Right lobe of liver (tissue), 6 donors: ENCODE measurements at places on chromosomes 3 and 15. TPM values are rescaled to one million over a fixed set of nuclear protein-coding genes. Genes with fewer than 3 reads are reported as not detected.

DNA sequence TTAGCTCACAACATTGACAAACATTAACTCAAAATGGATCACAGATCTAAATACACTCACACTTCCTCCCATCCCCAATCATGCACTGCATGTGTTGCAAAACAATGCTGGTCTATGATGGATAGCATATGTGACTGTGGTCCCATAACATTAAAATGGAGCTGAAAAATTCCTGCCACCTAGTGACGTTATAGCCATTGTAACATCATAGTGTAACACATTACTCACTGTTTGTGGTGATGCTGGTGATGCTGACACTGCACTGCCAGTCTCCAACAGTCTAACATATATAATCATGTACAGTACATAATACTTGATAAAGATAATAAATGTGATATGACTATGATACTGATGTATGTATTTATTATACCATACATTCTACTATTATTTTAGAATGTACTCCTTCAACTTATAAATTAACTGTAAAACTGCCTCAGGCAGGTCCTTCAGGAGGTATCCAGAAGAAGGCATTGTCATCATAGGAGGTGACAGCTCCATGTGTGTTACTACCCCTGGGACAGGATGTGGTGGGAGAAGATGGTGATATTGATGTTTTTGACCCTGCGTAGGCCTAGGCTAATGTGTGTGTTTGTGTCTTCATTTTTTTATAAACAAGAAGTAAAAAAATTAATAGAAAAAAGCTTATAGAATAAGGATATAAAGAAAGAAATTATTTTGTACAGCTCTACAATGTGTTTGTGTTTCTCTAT, 41.3 kb downstream of the TXNRD3 start:
- H3K36me3 ChIP-seq = no peaks in the 10 kb centered on the region
- no peaks in the 10 kb centered on the region for H3K27me3 ChIP-seq
- H3K27ac ChIP-seq = no peak overlapping the region

GRCh38 chr15:99955532-99955931, 222.3 kb upstream of the LYSMD4 start:
- H3K27me3 ChIP-seq = no peaks in the 10 kb centered on the region
- H3K4me1 ChIP-seq = no peaks in the 10 kb centered on the region
- DNase-seq = no peak

GRCh38 chr15:36235173-36235572, 344.3 kb upstream of the CDIN1 start:
- no peaks in the 10 kb centered on the region for H3K27me3 ChIP-seq
- no peak overlapping the region for H3K4me3 ChIP-seq
- DNase-seq = no peak
- no peaks in the 10 kb centered on the region for H3K36me3 ChIP-seq
- H3K27ac ChIP-seq = no peak overlapping the region

GRCh38 chr3:115548611-115549010, 74.7 kb upstream of the GAP43 start:
- H3K4me3 ChIP-seq = no peak overlapping the region
- no peaks in the 10 kb centered on the region for H3K36me3 ChIP-seq
- DNase-seq = no peak
- no peaks in the 10 kb centered on the region for H3K4me1 ChIP-seq

Gene FEZF2
- not detected for total RNA-seq

- no peak for DNase-seq
- no peak overlapping the region for H3K27ac ChIP-seq
- no peaks in the 10 kb centered on the region for H3K27me3 ChIP-seq
- H3K4me3 ChIP-seq = no peak overlapping the region
Measured at GRCh38 chr3:99755831-99756230, 61.8 kb upstream of the CMSS1 start.
